Activated CD8-positive, alpha-beta memory T cell treated with anti-CD3 and anti-CD28 coated beads for 1 hour (primary cell): ENCODE measurements at places on chromosomes 11 and 22.

DNA sequence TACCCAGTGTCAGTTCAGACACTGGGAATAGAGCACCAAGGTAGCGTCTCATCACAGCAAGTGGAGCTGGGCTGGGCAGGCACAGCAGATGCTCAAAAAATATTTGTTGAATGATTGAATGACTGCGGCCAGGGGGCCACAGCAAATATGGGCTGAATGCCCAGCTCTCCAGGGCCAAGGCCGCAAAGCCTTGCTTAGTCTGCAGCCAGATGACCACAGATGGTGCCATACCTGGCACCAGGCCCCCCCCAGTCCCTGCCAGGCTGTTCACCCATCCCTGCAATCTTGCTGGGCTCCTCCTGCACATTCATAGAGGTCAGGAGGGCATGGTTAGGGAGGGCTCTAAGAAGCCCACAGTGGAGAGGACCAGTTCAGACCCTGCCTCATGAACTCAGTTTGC, 32.9 kb downstream of the ZC3H7B start:
- DNase-seq, result no peak

- no peak for DNase-seq
Observed at GRCh38 chr11:61732705-61733104, 19.7 kb upstream of the MYRF start.

GRCh38 chr11:34928960-34929680, 12.7 kb downstream of the PDHX start:
- no peak for DNase-seq

- no peak for DNase-seq
Observed at GRCh38 chr22:39959640-39960447, at the start of gene TMA7B. TMA7B (plus strand) TSS chr22:39960397; CDS start chr22:39964375, 3,978 bp downstream.

- no peak for DNase-seq
Observed at GRCh38 chr11:128981254-128981653, 38.6 kb upstream of the TP53AIP1 start.
